Activated CD8-positive, alpha-beta memory T cell treated with anti-CD3 and anti-CD28 coated beads for 24 hours (primary cell): ENCODE measurements at places on chromosomes 6 and 20.

GRCh38 chr20:62305765-62306413, 3.1 kb downstream of the ADRM1 start:
- no peak for DNase-seq

DNA sequence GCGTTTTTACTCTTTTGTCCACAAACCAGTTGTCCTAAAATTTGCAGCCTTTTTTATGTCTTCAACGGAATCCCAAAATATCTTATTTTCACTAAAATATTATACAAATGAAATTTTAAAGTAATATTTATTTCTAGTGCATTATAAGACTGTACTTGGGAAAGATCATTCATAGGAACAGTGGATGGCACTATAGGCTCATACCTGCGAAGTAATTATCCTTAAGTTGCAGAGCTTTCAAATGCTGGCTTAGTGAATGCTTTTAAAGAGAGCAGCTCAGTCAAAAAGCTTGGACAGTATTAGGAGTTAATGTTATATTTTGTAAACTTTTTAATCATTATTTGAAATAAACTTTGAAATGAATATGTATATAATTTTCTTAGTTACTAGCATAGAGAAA, 254.9 kb downstream of the CDKAL1 start:
- DNase-seq: no peak

GRCh38 chr6:93235775-93236174, 183.6 kb downstream of the EPHA7 start:
- no peak for DNase-seq

- DNase-seq: no peak
These were observed 2.3 kb downstream of the NKAIN2 start for GRCh38 chr6:123805921-123806320.

DNA sequence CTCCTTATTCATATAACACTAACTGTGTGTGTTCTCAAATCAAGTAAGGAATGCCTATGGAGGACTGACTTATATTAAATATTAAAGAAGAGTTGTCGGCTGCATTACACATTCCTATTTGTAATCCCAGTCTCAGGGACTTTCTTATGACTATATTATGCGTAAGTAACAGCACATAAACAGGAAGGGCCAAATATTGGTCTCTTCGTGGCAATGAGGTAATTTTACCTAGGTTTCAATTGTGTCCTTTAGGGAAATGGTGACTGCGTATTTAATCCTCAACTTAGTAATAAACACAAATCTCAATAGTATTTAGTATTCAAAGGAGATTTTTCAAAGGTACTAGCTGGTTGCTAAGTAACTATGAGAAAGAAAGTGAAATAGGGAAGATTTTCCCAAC, 22.8 kb upstream of the EPM2A start:
- no peak for DNase-seq

- no peak for DNase-seq
These were observed 336.4 kb upstream of the OPRM1 start for GRCh38 chr6:153702671-153703070.

DNA sequence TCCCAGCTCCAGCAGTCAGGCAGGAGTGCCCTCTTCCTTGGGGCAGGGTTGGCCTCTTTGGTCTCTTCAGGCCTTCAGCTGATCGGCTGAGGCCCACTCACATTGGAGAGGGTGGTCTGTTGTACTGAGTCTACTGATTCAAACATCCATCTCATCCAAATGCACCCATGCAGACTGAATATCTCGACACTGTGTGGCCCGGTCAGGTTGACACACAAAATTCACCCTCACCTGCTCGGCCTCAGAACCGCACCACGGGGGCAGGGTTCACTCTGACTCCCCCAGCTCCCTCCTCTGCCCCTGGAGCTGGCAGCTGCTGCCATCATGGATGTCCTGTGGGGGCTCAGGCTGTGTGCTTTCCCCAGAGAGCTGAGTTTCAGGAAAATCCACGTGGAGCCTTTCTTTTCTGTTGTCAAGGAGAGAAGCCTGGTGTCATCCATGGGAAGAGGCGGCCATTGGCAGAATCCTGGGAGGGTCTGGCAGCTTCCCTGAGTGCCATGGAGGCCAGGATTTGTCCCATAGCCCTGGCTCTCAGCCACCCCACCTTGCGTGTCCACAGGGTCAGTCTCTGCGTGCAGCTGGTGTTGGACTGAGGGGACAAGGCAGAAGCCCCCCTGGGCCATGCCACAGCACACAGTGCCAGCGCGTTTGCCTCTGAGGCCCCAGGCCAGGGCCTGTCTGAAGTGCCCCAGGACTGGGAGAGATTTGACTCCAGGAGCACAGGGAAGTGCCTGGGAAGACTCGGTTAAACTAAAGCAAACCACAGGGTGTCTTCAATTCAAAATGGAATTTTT, 114.1 kb downstream of the ERMARD start:
- DNase-seq: peak; percentile 43

DNA sequence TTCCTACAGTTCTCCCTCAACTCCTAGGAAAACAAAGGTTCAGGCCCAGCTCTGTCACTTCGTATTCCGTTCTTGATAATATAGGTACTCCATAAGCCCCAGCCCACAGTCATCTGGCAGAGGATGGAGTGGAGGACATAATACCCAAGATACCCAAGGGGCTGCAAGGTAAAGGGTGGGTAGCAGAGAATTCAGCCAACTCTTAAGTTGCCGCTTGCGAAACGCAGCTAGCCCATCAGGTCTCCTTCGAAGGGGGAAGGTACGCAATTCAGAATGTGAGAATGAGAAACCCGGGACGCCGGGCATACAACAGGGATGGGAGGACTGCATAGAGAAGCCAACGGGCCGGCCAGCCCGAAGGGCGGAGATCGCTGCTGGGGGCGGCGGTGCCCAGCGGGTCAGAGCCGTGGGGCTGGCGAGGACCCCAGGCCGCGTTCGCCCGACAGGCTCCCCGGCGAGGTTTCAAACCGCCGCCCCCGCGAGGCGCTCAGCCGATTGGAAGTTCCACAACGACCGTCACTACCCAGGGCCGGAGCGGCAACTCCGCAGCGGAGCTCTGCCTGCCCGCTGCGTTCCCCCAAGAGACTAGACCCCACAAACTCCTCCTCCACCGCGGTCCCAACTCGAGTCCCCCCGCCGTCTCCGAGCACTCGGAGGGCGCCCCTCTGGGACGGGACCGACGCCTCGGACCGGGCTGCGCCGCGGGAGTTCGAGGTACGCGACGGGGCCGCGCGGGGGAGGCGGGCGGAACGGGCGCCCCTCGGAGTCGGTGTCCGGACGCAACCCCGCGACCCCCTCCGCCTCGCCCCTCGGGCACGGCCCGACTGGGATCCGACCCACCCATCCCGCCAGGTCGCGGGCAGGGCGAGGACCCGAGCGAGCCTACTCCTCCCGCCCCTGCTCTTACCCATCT, 911 bp downstream of the CDK19 start:
- DNase-seq: peak; percentile 85

DNA sequence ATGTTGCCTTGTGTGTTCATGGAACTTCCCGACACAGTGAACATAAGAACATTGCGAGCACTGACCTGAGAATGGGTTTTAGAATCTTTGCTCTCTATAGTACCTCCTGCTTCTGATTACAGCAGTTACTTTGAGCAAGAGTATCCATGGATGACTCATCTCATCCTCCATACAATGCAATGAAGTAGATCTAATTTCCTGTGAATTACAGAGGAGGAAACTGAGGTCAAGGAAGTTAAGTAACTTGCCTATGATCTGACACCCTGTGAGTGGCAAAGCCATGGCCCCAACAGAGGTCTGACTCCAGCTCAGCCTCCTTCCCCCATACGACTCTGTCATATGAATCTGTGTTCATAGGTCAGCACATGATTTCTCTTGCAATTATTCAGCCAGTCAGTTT, 518.1 kb downstream of the TFAP2A start:
- no peak for DNase-seq

DNA sequence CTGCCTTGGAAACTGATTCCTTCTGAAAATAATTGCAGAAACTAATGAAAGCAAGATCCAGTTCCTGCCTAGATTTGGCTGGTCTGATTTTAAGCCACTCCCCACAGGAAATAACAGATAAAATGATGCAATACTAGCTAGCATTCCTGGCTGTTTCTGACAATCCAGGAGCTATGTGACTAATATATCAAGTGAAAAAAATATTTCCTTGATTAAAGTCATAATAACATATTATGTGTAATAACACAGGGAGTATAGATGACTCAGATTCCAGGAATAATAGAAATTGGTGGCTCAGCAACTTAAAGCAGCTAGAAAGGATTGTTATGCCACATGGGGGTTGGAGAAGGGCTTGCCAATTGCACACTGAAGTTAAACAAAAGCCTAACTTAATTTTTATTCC, 182.7 kb upstream of the SALL4 start:
- no peak for DNase-seq

- no peak for DNase-seq
These were observed 38.4 kb upstream of the FNDC1 start for GRCh38 chr6:159130846-159131245.

DNA sequence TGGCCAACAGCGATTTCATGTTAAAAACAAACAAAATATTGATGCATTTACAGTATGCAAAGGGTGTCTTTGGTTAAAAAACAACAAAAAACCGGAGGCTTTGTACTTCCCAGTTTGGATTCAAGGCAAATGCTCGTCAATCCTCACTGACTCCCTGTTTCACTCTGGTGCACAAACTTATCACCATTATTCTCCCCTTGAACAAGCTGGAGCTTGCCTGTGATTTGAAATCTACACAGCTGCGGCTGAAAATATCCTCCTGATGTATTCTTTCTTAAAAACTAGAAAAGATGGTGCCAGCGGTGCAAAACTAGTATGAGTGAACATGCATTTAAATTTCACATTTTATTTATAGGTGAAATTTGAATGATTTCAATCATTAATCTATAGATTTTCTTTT, 3.3 kb downstream of the PERP start:
- no peak for DNase-seq

GRCh38 chr20:3768342-3769130, 983 bp upstream of the ADISSP start:
- DNase-seq: peak; percentile 88

DNA sequence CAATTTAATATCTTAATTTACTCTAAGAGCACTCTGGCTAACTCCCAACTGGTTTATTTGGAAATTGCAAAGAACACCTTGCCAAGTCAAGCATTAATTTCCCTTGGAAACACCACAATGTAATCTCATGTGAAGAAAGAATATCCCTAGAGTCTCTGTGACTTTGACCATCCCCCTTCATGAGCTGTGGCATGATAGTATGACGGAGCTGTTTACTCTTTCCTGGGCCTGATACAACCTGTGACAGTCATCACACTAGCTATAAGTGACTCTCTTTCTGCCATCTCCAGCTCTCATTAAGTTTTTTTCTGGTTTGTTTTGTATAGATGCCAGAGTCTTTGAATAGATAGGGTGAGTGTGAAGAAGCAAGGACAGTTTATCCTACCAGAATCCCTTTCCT, 470.3 kb upstream of the JARID2 start:
- DNase-seq: no peak

DNA sequence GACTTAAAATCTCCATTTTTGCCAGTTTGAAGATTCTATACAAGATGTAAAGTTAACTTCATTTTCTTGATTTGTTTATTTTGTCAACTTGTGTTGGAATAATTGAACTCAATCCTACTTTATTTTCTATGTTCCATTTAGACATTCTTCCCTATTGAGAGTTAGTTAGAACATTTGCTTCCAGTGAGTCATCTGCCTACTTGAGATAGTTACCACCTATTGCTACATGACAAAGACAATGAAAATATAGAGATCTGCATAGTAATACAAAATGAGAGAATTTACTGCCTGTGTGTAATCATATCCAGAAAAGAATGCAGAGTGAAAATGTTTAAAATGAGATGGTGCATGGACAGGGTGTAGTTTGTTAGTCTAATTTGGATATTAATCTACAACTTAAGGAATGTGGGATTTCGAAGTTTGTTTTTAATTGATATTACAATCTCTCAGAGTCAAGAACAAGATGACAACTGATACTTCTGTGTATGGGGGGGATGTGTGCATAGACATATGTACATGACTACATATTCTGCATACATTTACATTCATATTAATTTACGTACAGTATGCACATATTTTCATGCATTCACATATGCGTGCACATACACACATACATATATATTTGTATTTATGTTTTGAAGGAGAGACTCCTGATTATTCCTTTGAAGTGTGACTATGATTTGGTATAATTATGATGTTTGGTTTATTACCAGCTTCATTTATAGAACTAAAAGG, 420.1 kb downstream of the NKAIN2 start:
- no peak for DNase-seq

GRCh38 chr6:10555625-10556309, 34.6 kb downstream of the GCNT2 start:
- DNase-seq: no peak

DNA sequence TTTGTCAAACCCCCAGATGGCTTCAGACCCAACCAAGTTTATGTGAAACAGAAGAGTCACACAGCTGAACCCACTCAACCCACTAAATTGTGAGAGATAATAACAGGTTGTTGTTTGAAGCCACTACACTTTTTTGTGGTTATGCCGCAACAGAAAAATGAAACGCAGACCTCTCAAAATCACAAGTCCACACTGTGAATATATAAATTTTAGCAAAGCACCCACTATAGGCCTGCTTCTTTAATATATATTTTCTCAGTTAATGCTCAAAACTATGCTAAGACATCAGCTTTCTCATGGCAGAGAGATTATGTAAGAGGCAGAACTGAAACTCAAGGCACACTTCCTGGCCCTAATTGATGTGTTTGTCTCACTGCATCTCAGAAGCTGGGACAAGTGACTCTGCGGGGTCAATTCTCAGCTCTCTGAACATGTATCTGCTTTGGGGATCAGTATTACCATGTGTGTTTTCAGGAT, 27.7 kb downstream of the MAP3K5 start:
- DNase-seq: no peak

DNA sequence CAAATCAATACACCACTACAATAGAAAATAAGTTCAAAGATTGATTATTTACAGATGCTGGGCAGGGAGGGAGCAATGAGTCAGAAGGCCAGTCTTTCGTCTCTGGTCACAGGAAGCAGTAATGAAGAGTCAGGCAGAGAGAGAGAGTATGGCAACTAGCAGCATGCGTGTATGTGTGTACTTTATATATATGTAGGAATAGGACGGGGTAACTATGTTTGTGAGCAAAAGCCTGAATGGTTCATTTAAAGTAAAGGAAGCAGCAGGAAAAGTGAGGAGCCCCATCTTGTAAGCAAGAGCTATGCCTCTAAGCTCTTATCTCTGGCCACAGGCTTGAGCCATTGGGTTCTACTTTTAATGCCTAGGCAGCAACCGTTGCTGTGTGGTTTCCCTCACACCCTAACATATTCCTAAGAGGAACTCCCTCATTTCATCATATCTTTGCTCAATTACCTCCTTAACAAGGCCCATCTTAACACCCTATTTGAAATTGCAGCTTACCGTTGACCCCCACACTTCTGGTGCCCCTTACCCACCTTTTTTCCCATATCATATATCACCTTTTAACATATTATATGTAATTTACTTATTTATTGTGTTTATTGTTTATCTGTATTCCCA, 66.6 kb downstream of the AFG1L start:
- no peak for DNase-seq

- no peak for DNase-seq
These were observed 9.4 kb upstream of the HDDC2 start for GRCh38 chr6:125310994-125311649.

DNA sequence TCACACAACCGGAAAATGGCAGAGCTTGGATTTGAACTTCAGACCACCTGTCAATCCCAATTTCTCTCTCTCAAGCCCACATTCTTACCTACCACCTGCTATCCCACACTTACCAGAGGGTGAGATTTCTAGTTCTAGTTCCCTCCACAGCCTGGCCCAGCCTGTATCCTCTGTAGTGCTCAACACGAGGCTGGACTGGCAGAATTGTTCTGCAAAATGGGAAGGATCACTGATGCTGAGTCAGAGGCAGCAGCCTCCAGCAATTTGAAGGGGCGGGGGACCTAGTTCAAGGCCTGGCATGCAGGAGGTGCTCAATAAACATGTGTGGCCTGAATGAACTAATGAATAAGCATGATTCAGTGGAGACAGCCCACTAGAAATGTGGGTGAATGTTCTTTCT, 53.6 kb upstream of the TTPAL start:
- no peak for DNase-seq
